Activated naive CD8-positive, alpha-beta T cell treated with anti-CD3 and anti-CD28 coated beads for 36 hours (primary cell): ENCODE measurements at places on chromosomes 12 and 14. TPM values are rescaled to one million over a fixed set of nuclear protein-coding genes. Genes with fewer than 3 reads are reported as not detected.

- no peak for DNase-seq
Observed at GRCh38 chr12:93824514-93825500, 147.6 kb downstream of the CRADD start.

CD9 gene
- 16.2 TPM for total RNA-seq

GRCh38 chr12:77980782-77981181, 150.1 kb downstream of the NAV3 start:
- DNase-seq: no peak

KRT78 gene
- not detected for total RNA-seq

GRCh38 chr14:88296351-88296750, 26.7 kb downstream of the KCNK10 start:
- no peak for DNase-seq

CCDC88C gene
- total RNA-seq: 55.1 TPM

LUM gene
- not detected for total RNA-seq

- DNase-seq: no peak
Observed at GRCh38 chr12:76587428-76588178, 28.0 kb upstream of the OSBPL8 start.

SLC25A21 gene
- not detected for total RNA-seq

- no peak for DNase-seq
Observed at GRCh38 chr12:113747017-113747416, 219.1 kb downstream of the RBM19 start.

GRCh38 chr14:100086361-100086760, 21.1 kb downstream of the EVL start:
- DNase-seq: no peak

DNA sequence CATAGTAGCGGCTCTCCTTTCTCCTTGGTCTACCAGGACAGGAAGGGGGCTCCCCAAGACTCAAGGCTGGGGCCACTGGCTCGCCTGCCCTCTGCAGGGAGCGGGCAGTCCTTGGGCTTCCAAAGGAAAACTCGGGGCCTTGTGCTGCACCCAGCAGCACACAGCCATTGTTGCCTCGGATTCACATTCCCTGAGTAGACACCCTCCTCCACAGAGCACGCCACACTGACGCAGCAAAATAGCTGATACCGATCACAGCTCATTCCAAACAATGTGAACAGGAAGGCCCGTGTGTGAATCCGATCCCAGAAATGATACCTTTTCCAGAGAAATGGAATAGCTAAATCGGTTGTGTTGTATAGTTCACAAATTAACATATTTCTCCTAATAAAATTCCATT, 65.1 kb upstream of the DYNC1H1 start:
- no peak for DNase-seq

GRCh38 chr12:57888409-57889157, 42.1 kb upstream of the CTDSP2 start:
- peak; percentile 36 for DNase-seq

DNA sequence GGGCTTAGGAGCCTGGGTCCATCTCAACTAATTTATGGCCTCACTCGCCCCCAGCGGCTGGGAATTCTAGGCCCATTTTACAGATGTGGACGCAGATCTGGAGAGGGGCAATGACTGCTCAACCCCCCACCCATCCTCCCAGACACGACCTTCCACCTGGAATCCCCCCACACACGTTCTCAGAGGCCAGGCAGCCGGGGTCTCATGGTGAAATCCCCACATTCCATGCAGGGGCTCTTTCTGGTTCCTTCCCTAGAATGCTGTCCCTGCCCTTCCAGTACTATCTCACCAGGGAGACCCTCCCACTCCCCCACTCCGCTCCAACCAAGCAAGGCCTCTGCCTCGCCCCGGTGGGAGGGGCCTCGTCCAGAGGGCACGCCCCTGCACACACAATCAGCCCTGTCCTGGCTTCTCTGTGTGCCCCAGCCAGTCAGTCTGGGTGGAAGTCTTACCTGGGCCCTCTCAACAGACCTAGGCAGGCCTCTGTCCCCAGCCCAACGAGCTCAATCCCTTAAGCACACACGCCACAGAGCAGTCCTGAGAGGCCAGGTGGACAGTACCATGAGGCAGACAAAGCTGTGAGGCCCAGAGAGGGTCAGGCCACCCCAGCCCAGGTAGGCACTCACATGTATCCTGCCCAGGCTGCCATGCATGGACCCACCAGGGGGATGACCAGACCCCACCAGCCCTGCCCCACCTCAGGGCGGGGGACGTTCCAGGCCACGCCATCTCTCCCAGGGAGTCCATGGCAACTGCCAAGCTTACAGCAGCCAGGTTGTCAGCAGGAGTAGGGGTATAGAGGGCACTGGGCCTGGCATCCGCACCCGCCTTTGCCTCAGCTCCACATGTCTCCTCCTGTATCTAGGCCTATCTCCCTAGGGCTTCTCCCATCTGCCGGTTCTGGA, 1.3 kb upstream of the ANKRD9 start:
- DNase-seq: peak; percentile 36

- no peak for DNase-seq
Observed at GRCh38 chr12:18261906-18262305, 588 bp downstream of the PIK3C2G start.

CIROP gene
- not detected for total RNA-seq
